ENCODE measurements at places on chromosomes 1 and 21.

DNA sequence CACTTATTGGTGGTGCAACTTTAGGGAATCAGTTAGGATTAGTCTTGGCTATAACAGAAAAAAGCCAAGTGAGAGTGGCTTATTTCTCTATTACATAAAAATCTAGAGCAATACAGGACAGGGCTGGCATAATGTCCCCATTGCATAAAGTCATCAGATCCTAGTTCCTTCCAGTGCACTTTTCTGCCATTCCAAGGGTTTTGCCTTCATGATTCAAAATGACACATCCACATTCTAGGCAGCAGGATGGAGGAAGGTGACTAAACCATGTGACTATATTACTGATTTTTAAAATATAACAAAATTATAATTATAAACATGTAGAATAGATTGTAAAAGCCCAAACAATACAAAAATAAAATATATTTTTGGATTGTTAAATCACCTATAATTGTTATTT is 18.8 kb downstream of the JUN start:
- no peak for DNase-seq

DNA sequence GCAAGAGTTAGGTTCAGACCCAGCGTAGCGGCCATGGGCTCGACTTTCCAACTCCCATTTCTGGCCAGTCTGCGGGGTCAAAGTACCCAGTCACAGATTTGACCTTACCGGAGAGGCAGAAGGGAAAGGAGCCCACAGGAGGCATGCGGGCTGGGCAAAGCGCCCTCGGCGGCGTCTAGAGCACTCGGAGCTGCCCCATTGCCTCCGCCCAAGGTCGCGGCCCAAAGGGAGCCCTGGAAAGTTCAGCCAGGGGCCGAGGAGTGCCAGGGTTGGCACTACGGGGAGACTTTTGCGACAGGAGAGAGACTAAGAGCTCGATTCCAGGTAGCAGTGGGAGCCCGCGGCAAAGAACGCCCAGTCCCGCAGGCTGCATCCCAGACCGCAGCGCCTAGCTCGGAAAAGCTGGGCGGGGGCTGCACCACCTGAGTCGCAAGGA is 896 bp downstream of the KANK4 start:
- no peak for DNase-seq

DNA sequence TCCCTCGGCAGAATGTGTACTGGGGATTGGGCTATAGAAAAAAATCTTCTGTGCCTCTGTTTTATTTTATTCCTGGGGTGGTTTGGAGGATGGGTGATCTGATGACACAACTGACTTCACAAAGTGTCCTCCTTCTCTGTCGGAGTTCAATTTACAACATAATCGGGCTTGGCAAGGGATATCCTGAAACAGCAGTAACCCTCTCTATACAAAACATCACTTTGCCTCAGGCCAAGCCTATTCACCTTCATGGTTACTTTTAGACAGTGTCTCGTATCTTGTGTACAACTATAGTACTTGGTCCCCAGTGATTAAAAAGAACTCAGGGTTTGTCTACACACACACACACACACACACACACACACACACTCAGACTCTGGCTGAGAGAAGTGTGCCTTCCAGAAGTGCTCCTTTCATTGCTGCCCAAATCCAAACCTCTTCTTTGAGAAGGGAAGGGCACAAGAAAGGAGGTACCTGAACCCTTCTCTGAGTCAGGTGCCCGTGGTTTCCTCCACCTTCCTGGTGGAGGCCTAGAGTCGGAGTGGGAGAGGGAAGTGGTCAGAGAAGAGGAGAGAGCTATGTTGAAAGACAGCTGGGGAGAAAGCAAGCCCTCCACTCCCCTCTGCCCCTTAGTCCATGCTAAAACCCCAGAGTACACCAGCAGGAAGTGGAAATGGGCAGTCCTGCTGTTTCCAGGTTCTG is 62.4 kb upstream of the POU2F1 start:
- no peak for DNase-seq

GRCh38 chr1:188429386-188429785 is 1600.6 kb downstream of the PLA2G4A start:
- no peak for DNase-seq

DNA sequence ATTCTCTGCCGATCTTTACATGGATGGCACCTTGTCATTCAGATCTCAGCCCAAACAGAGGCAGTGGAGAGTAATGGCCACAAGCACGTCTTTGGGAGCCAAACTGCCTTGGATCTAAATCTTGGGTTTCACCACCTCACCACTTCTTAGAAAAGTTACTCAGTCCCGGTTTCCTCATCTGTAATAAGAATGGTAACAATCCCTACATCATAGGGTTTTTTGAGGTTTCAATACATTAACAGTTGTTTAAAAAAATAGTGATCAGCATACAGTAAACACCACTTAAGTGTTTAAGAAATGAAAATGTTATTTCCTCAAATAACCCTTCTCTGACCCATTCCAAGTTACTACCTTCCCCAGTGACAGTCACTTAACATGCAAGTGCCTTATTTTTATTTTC is 38.5 kb upstream of the KCNA3 start:
- no peak for DNase-seq

- no peak for DNase-seq
Measured at GRCh38 chr1:207079706-207080241, 8.9 kb upstream of the C4BPB start.

DNA sequence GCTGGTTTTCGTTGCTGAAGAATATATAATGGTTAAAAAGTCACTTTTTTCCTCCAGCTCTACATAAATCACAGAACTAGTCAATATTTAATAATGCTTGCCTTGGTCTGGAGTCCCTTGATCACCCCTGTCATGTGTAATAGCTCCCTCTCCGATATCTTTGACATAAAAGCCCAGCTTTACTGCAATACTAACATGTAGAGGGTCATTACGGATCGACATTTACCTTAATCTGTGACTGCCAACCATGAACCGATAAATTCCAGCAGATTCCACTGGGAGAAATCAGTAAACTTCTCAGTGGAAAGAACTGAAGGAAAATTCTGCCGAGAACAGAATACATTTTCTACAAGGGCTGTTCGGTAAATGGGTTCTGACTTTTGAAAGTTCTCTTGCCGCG is 396.5 kb downstream of the KCTD3 start:
- DNase-seq: no peak

GRCh38 chr21:16788584-16788983 is 724.3 kb upstream of the CXADR start:
- DNase-seq: no peak
